ENCODE measurements at places on chromosomes 16 and 17. TPM values are rescaled to one million over a fixed set of nuclear protein-coding genes. Genes with fewer than 3 reads are reported as not detected.

Gene GRIN2A
- total RNA-seq: 2.4 TPM

Gene BTBD17
- not detected for total RNA-seq

Gene RNF213
- total RNA-seq: 25.6 TPM

Gene CNTD1
- total RNA-seq: not detected

Gene EMP2
- 60.5 TPM for total RNA-seq

Gene ADAMTS18
- not detected for total RNA-seq

Gene LYZL6
- not detected for total RNA-seq

Gene TNP2
- total RNA-seq: not detected

Gene ZPBP2
- total RNA-seq: not detected

Gene AKTIP
- total RNA-seq: 95.0 TPM

Gene KRT36
- total RNA-seq: not detected

Gene MYCBPAP
- 0.82 TPM for total RNA-seq

Gene CD79B
- 4.6 TPM for total RNA-seq
